ENCODE measurements at places on chromosomes 7 and 10.

GRCh38 chr10:126945351-126946030, 40.3 kb downstream of the DOCK1 start:
- no peak for DNase-seq

DNA sequence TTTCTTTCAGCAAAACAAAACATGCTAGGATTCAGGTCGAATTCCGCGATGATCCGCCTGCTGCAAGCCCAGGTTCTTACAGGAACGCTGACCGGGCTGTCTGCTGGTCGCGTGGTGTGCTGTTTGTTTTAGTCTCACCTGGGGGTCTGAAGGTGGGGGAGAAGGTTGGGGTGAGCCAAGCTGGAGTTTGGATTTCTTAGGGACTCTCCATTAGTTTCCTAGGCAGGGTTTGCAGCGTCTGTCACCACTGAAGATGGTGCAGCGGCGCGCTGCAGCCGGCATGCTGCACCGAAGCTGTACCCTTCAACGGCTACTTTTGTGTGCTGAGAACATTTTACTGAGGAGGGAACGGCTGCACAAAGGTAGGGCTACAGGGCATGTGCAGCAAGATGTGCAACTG, 48.7 kb downstream of the GCC1 start:
- no peak for DNase-seq

GRCh38 chr7:132768099-132768498, 191.8 kb upstream of the PLXNA4 start:
- DNase-seq, result no peak

DNA sequence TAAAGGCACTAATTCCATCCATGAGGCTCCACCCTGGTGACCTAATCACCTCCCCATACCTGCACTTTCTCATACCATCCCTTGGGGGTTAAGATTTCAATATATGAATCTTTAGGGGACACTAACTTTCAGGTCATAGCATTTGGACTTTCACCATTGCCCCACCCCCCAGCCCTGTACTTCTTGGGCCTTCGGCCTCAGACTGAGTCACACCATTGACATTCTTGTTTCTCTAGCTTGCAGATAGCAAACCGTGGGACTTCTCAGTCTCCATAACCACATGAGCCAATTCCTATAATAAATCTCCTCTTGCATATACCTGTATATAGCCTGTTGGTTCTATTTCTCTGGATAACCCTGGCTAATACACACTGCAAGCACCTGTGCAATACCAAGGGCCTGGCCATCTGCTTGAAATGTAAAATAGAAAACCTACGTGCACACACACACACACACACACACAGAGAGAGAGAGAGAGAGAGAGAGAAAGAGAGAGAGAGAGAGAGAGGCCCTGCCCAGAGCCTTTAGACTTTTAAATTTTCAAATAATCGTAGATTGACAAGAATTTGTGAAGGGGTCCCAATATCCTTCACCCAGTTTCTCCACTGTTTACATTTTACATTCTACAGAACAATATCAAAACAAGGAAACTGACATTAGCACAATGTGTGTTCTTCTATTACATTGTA, 25.3 kb downstream of the ANXA8 start:
- DNase-seq, result no peak

- DNase-seq, result no peak
Measured at GRCh38 chr7:47477191-47478016, 104.5 kb downstream of the TNS3 start.

DNA sequence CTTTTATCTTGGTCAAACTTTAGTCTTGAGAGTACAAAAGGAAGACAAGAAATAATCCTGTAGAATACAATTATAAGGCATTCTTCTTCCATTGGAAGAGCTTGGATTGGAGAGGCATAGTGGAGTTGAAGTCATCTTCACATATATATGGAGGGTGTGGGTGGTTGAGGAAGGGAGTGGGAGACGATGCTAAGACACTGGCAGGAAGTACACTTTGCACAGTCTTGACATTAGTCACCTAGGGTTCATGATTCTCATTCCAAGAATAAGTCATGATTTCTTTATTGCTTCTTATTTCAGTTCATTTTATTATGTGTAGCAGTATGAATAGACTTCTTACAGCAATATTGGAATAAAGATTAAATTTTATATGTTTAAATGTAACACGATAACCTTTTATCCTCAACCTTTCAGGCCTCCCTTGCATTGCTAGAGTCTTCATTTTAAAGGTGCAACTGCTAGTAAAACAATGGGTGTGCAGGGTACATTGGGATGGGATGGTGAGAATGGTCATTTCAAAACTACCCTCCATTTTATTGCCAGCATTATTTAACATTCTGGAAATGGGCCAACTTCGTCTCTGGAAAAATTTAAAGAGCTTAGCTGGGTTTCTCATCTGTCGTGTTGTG, 12.3 kb upstream of the SLC26A3 start:
- no peak for DNase-seq

DNA sequence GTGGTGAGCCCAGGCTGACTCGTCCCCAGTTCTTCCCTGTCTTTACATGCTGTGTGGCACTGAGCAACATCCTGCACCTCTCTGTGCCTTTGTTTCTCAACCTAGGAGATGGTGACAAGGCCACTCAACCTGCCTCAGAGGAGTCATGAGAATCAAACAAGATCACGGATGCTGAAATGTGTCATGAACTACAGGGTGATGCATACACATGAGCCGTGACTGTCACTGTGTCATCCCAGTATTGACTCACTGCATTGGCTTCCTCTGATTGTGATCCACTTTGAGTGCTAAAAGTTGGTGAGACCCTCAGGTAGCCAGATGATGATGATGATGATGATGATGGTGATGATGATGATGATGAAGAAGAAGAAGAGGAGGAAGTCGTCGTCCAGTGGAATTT, 11.5 kb downstream of the C10orf71 start:
- DNase-seq, result no peak

DNA sequence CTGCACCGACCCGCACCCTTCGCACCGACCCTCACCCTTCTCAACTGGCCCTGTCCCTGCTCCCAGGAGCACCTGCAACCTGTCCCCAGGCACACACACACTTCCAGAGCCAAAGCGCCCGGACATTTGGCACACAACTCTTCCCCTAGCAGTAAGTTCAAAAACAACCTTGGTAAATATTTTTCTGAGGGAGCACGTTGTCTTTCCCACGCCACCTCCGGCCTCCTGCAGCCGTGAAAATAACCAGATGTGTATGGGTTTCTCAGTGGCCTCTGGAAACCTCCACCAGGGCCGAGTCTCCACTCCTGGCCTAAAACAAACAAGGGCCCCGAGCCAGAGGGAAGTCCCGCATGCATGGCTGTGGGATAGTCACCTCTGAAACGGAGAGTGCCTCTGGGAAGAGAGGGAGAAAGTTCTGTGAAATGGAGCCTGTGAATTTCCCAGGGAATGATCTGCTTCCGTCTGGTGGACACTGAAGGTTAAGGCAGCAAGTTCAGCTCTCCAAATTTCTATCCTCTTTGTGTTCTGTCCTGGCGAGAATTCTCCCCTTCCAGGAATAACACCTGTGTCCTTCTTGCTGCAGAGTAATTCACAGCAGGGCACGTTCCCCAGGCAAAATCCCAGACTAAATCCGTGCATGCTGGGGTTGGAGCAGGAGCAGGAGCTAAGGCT, 15.8 kb downstream of the PODXL start:
- no peak for DNase-seq

DNA sequence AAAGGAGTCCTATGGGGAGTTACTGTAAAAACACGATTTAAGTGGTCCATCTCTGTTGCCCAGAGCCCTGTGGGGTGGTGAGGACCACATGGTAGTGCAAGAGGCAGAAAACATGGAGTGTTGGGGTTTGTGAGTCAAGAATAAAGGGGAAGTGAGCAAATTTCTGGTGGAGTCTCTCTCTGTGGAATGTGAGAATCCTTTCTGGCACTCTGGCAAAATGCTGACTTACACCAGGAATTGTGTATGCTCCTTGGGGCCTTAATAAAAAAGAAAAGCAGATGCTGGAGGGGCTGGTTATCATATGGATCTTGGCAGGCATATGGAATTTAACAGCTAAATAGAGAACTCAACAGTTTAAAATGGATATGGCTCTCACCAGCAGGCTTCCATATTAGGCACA, 486.0 kb downstream of the TNS3 start:
- DNase-seq, result no peak

GRCh38 chr7:137987968-137988367, 13.9 kb downstream of the CREB3L2 start:
- DNase-seq, result no peak

DNA sequence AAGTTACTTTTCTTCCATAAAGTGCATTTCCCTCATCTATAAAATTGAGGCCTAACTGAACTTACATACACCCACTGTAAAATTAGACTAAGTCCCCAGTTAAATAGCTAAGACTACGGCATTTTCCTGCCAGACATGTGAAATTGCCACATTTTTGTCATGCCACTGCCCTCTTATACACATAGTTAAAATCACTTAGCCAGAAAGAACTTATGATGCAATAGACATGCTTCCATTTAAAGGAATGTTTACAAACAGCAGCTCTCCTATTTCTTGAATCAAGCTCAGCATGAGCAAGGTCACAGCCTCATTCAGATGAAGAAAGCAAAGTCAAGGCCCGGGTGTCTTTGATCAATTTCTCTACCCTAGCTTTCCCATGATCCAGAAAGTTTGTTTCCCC, 175.7 kb downstream of the LRRN3 start:
- no peak for DNase-seq
